ENCODE measurements at places on chromosomes 2 and 18.

- DNase-seq, result no peak
Observed at GRCh38 chr2:176589287-176589686, 320.0 kb downstream of the MTX2 start.

DNA sequence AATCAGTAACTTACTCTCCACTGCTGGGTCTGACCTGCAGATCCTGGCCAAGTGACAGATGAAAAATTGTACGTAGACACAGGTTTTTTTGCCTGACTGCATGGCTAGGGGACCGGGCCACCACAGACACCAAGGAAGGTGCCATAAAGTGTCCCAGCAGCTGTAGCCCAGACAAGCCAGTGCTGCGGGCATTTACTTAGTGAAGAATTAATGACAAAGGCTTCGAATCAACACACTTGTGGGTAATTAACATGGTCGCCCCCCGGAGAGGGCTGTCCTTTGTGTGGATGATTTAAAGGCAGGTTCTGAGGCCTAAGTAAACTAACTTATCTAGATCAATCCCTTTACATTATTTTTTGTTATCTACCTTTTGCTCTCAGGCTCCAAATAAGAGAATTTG lies 1709.1 kb upstream of the LRRTM1 start:
- no peak for DNase-seq

- no peak for DNase-seq
Observed at GRCh38 chr2:228709788-228710371, 528.4 kb upstream of the SPHKAP start.

DNA sequence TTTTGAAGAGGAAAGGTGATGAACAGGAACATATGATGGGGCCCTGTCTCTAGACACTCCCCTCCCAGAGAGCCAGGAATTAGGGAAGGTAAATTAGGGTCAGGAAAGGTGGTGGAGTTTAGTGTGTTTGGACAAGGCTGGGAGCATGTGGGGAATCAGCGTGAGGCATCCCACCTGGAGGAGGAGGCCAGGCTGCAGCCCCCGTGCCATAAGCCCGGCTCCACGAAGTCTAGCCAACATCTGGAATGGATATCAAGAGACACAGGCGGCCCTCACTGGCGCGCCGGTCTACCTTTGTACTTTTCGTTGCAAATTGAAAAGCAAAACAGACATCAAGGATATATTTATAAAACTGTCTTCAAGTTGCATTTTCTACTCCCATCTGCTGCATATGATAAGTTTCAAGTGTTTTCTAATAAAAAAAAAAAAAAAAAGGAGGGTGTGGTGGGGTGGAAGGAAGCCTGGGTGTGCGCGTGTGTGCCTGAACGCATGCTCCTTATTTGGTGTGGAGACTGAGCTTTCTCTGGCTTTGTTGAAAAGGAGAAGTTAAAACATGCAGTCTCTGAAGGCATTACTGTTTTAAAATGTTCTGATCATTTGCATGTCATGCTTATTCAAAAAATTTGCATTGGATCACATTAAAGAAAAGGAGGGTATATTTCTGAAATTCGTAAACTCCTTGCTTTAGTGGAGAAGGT lies 546.7 kb upstream of the ID2 start:
- DNase-seq, result no peak

DNA sequence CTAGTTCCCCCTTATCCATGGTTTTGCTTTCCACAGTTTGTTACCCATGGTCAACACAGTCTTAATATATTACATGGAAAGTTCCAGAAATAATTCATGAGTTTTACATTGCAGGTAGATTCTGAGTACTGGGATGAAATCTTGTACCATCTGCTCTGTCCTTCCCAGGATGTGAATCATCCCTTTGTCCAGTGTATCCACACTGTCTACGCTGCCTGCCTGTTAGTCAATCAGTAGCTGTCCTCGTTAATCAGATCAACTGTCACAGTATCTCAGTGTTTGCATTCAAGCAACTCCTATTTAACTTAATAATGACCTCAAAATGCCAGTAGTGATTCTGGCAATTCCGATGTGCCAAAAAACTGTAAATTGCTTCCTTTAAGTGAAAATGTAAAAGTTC lies 76.3 kb downstream of the DYNC1I2 start:
- DNase-seq, result no peak

- peak; percentile 31 for DNase-seq
Observed at GRCh38 chr2:119744335-119744939, 15.3 kb upstream of the PTPN4 start.

Measured in fibroblast of skin of back (primary cell).